ENCODE measurements at places on chromosomes 1 and 21. TPM values are rescaled to one million over a fixed set of nuclear protein-coding genes. Genes with fewer than 3 reads are reported as not detected.

GOLPH3L gene
- 8.5 TPM for total RNA-seq

ZNHIT6 gene
- total RNA-seq, result 3.3 TPM

- DNase-seq, result no peak
Observed at GRCh38 chr21:42991992-42992740, 17.8 kb downstream of the PKNOX1 start.

SLC6A9 gene
- total RNA-seq, result 47.7 TPM

NUAK2 gene
- 1.3 TPM for total RNA-seq

GRCh38 chr1:94527447-94528031, 14.0 kb downstream of the F3 start:
- no peak for DNase-seq

DNA sequence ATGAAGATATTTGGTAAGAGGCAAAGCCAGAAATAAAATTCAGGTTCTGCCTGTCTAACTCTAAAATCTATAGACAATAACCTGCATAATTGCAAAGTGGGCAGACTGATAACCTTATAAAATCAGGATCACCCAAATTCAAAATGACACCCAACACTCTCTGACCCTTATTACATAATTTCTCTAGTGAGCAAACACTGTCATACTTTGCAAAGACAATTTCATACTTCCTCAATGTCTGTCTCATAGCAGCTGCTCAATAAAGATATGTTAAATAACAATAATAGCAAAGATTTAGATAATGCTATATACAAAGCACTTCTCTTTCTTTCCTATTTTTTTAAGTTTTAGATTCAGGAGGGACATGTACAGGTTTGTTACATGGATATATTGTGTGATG, 118.5 kb downstream of the UCHL5 start:
- DNase-seq, result no peak

- no peak for DNase-seq
Observed at GRCh38 chr1:24321126-24321525, 2.0 kb downstream of the GRHL3 start.

DNA sequence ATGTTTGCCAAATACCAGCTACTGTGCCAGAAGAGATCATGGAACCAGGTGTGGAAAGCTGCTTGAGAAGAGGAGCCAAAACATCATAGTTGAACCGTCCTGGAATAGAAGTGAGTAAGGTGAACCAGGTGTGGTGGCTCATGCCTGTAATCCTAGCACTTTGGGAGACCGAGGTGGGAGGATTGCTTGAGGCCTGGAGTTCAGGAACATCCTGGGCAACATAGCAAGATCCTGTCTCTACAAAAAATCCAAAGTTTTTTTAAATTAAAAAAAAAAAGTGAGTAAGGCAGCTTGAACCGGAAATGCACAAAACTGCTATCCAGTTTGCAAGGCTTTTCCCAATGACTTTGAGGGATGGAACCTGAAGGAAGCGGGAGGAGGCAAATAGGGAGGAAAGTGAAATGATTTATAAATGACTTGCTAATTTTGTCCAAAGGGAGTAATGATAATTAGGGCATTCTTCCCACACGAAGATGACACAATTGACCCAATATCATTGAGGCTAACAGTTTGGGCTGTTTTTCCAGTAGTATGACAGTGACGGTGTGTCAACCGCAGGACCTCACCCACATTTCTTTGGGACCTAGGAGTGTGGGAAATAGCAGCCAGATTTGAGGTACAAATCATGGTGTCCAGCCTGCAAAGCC, 1.5 kb upstream of the CNN3 start:
- DNase-seq, result no peak

DNA sequence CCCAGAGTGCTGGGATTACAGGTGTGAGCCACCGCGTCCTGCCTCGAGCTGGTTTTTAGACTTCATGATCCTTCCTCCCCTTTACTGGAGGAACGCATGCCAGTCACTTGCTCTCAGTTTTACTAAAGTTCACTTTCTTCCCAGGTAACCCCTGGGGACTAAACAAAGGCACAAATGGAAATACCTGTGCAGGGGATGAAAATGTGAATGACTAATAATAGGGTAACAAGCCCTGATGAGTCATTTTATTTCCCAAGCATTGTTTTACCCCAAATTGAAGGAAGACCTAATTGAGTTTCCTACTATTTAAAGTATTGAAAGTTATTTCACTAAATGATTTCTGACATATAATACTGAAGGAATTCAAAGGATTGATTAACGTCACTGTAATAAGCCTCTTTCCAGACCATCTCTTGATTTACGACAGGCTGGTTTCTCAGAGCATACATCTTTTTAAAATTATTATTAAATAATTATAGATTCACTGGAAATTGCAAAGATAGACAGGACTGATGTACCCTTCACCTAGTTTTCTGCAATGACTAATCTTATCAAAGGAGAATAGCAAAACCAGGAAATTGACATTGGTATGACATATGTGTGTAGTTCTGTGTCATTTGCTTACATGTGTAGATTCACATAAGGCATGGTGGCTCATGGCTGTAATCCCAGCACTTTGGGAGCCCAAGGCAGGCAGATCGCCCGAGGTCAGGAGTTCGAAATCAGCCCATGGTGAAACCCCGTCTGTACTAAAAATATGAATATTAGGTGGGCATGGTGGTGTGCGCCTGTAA, 53.2 kb upstream of the SOD1 start:
- DNase-seq, result no peak

SERTAD4 gene
- under 0.01 TPM for total RNA-seq

OLIG1 gene
- not detected for total RNA-seq

DNA sequence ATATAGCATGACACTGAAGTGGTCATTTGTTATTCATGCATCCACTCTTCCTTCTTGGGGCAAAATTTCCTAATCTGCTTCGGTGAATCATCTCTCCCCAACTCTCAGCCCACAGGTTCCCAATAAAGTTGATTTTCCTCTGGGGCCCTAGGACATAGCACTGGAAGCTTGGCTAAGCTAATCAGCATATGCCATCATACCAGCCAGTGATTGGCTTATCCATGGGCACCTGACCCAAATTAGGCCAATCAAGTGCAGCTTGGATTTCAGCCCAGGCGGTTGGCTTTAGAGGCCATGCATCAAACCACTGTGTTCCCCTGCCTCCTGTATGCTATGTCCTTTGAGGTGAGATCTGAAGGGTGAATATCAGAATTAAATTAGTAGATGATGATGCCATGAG, 58.9 kb downstream of the C1orf94 start:
- DNase-seq, result no peak

- no peak for DNase-seq
Observed at GRCh38 chr1:50780797-50781196, 179.3 kb downstream of the FAF1 start.

- DNase-seq, result no peak
Observed at GRCh38 chr1:23237508-23237907, 20.2 kb upstream of the HTR1D start.

ADCY10 gene
- total RNA-seq, result 4.7 TPM

- DNase-seq, result no peak
Observed at GRCh38 chr1:59375321-59376220, 78.7 kb downstream of the FGGY start.

GRCh38 chr21:46243960-46244361, 15.4 kb upstream of the LSS start:
- no peak for DNase-seq

DNA sequence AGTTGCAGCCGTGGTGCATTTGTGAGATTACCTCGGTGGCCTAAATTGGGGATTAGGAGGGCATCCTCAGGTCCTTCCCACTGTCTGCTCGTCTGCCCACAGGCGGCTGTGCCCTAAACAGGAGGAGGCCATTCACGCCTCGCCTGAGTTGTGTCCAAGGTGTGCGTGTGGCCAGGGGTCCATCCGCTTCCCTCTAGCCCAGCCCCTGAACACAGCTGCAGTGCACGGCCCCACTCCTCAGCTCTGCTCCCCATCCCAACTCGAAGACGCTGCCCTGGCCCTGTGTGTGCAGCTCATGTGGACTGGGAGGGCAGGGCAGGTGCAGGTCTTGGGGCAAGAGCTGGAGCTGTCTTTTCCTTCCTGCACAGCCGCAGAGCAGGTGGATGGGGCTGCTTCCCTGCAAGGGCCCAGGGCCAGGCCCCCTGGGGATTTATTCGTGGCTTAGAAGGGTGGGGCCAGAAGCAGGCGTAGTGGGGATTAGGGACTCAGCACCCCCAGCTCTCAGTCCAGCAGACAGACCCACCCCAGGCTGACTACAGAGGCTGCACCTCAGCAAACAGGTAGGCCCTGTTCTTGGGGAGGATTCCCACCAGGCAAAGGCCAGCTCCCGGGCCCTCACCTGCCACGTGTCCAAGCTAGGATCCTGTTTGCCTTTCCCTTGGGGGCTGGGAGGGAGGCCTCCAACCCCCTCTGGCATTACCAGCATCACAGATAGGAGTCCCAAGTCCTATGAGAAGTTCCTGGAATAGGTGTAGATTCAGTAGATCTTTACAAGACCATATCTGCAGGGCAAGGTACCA, 4.3 kb downstream of the GUK1 start:
- peak; percentile 40 for DNase-seq

TAF12 gene
- total RNA-seq, result 14.2 TPM

DNA sequence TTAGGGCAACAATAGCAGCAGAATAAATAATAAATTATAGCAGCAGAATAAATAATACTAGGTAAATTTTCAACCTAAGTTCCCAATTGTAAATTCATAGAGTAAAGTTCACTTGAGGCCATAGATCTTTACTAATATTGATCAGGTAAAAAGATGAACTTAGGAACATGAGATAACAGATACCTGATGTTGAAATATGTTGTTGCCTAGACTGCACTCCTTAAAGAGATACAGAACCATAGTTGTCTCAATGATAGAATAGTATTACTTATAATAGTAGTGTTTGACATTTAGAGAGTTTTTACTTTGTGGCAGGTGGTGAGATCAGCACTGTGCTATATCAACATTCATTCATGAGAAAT, 378 bp upstream of the F13B start:
- no peak for DNase-seq

EXTL1 gene
- total RNA-seq, result under 0.01 TPM

DNA sequence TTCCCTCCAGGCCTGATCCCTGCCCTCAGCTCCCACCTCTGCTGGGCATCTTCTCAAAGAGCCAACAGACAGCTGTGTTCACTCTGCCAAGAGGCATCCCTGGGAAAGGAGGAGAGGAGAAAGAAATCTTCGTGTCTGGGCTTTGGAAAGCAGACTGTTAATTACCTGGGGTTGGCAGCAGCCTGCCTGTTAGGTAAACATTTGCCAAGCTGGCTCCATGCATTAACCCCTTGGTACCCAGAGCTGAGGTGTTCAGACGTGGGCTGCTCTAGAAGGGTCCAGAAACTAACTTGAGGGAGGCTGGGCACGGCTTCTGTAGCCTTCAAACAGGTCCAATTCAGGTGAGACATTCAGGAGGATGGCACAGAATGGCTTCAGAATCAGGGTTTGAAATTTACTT, 8.7 kb upstream of the EXTL1 start:
- DNase-seq, result no peak

Measured in liver (tissue), 10 donors.